ENCODE measurements at places on chromosomes 2 and 18. TPM values are rescaled to one million over a fixed set of nuclear protein-coding genes. Genes with fewer than 3 reads are reported as not detected.

The SRD5A2 gene
- not detected for total RNA-seq

The TIMM21 gene
- total RNA-seq = 33.1 TPM

The EIF2AK2 gene
- total RNA-seq = 22.3 TPM

The GALNT5 gene
- 11.3 TPM for total RNA-seq

The ALPP gene
- total RNA-seq = not detected

The REG3G gene
- total RNA-seq = not detected

The LYPD1 gene
- not detected for total RNA-seq

The HOXD9 gene
- 0.12 TPM for total RNA-seq

The GALNT13 gene
- 0.25 TPM for total RNA-seq

The MAL gene
- total RNA-seq = not detected

The NGEF gene
- total RNA-seq = not detected

The IRS1 gene
- 15.6 TPM for total RNA-seq

The MC5R gene
- not detected for total RNA-seq

The QPCT gene
- total RNA-seq = 1.9 TPM

The ST8SIA5 gene
- total RNA-seq = 0.10 TPM

The ABCG8 gene
- not detected for total RNA-seq

The SP140 gene
- not detected for total RNA-seq

The INPP4A gene
- 13.4 TPM for total RNA-seq

The RESP18 gene
- not detected for total RNA-seq

The SKOR2 gene
- not detected for total RNA-seq

The RASGRP3 gene
- 4.2 TPM for total RNA-seq
